ENCODE measurements at places on chromosomes 1 and 21.

- DNase-seq, result no peak
These were observed 34.5 kb downstream of the EBNA1BP2 start for GRCh38 chr1:43137445-43138052.

GRCh38 chr1:99457381-99458165, 188.3 kb upstream of the PALMD start:
- no peak for DNase-seq

GRCh38 chr1:207925210-207925609, 14.3 kb upstream of the CD34 start:
- DNase-seq, result no peak

DNA sequence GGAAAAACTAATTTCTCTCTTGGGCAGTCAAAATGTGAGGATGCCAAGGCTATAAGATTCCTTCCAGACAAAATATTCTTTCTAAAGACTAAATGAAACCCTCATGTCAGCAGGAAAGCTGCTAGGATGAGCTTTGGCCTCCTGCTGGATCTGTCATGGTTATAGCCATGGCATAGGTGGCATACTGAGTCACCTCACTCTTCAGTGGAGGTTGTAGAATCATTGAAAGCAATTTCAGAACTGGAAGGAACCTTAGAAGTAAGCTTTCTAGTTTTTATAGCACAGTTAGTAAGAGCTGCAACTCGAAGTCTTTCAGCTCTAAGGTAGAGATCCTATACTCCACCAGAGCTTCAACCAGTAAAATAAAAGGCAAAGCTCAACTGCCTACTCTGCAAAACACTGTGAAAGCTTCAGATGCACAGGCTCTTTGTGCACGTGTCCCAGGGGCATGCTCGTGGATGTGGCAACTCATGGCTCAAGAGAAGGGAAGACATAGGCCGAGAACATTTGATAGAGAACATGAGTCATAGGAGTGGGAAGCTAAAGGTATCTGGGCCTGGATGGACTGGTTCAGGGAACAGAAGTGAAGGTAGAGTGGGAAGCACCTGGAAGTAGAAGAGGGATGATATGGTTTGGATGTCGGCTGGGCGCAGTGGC, 5.8 kb downstream of the AVPR1B start:
- no peak for DNase-seq

GRCh38 chr1:14616632-14617396, 18.3 kb downstream of the KAZN start:
- no peak for DNase-seq

- no peak for DNase-seq
These were observed 231.0 kb upstream of the KIAA0040 start for GRCh38 chr1:175423605-175424004.

GRCh38 chr1:175433532-175434282, 241.1 kb upstream of the KIAA0040 start:
- DNase-seq, result no peak

- no peak for DNase-seq
These were observed 8.5 kb downstream of the AGT start for GRCh38 chr1:230705289-230706019.

DNA sequence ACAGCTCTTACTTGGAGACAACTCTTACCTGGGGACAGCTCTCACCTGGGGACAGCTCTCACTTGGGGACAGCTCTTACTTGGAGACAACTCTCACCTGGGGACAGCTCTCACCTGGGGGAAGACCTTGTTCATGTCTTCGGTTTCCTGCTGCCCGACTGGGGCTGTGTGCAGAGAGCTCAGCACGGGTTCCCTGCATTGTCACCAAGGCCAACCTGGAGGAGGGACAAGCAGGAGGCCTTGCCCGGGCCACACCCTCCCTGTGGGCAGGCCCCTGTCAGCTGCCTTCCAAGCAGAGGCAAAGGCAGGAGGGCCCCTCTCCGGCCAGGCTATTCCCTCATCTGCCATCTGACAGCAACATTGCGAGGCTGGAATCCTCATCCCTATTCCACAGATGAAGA, at the start of gene LDLRAD1:
TSS of gene LDLRAD1 (minus strand) at position 208 of the 400 bp plus-strand sequence. CDS start at position 134, 74 bp downstream.
- no peak for DNase-seq

DNA sequence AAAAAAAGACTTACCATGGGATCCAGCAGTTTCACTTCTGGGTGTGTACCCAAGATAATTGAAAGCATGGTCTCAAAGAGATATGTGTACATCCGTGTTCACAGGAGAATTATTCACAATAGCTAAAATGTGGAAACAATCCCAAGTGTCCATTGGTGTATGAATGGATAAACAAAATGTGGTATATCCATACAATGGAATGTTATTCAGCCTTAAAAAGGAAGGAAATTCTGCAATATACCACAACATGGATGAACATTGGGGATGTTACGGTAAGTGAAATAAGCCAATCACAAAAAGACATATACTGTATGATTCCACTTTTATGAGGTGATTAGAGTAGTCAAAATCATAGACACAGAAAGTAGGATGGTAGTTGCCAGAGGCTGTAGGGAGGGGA, 7.0 kb upstream of the TUT4 start:
- DNase-seq, result no peak

DNA sequence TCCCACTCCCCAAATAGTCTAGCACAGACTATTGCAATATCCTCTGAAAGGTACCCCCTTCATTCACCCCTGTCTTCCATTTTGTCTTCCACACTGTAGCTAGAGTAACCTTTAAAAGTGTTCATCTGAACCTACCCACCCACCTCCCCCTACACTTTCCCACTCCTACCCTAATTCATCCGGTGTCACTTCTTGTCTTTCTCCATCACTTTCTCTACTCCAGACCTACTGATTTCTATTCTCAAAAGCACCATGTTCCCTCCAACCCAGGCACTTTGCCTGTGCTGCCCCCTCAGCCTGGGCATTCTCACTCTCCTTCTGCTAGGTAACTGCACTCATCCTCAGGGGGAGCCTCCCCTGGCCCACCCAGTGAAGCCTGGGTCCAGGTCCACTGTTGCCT, 4.7 kb upstream of the MAN1C1 start:
- DNase-seq, result no peak

- DNase-seq, result no peak
These were observed 48.2 kb downstream of the RASSF5 start for GRCh38 chr1:206555473-206555935.

- DNase-seq, result no peak
These were observed 1.2 kb downstream of the HDGF start for GRCh38 chr1:156750191-156750672.

DNA sequence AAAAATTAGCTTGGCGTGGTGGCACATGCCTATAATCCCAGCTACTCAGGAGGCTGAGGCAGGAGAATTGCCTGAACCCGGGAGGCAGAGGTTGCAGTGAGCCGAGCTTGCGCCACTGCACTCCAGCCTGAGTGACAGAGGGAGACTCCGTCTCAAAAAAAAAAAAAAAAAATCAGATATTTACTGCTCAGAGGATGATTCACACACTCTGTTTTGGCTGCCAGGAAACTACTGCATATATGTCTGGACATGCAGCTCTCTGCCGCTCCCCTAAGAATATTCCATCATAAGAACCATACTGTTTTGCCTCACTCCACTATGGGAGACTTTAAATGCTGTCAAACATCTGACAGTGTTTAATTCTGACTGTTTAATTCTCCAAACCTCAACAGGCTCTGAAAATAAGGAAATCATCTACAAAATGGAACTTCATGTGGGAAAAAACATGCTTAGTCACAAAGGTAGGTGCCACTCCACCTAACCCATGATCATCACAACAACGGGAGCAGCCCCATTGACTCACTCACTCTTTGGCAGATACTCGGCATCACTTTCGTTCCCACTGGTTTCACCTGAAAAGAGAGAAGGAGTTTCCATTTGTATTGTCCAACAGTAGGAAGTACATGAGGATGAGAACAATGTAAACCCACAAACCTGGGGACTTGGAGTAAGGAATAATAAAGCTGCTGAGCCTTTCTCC, 29.3 kb upstream of the BCAS2 start:
- DNase-seq, result no peak

DNA sequence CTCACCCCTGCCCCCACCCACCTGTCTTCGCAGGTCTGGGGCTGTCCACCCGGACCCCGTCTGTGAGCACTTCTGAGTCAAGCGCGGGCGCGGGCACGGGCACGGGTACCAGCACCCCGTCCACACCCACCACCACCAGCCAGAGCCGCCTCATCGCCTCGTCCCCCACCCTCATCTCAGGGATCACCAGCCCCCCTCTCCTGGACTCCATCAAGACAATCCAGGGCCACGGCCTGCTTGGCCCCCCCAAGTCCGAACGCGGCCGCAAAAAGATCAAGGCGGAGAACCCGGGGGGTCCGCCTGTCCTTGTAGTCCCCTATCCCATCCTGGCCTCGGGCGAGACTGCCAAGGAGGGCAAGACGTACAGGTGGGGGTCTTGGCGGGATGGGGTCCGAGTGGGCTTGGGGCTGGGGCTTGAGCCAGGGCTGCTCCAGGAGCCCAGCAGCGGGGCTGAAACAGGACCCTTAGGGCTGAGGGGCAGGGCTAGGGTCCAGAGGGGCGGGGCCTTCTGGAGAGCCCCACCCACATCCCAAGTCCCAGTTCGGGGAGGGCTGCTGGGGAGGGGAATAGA, 23.9 kb downstream of the ZNF362 start:
- DNase-seq, result no peak

GRCh38 chr1:8914466-8914865, 31.2 kb upstream of the CA6 start:
- no peak for DNase-seq

DNA sequence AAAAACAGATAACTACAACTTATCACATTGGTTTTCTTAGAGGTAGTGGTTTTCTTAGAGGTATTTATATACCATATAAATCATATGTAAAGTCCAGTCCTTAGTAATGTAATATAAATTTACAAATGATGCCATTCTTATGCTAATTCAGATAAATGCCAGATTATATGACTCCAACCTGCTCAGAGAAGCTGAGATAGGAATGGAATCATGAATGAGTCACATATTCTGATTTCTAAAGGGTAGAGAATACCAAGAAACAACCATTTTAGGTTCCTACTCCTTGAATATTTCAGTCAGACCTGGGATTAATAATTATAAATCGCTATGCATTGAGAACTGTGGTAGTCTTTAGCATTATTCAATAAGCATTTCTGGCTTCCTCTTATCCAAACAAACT, 760.1 kb upstream of the NEGR1 start:
- DNase-seq, result no peak

DNA sequence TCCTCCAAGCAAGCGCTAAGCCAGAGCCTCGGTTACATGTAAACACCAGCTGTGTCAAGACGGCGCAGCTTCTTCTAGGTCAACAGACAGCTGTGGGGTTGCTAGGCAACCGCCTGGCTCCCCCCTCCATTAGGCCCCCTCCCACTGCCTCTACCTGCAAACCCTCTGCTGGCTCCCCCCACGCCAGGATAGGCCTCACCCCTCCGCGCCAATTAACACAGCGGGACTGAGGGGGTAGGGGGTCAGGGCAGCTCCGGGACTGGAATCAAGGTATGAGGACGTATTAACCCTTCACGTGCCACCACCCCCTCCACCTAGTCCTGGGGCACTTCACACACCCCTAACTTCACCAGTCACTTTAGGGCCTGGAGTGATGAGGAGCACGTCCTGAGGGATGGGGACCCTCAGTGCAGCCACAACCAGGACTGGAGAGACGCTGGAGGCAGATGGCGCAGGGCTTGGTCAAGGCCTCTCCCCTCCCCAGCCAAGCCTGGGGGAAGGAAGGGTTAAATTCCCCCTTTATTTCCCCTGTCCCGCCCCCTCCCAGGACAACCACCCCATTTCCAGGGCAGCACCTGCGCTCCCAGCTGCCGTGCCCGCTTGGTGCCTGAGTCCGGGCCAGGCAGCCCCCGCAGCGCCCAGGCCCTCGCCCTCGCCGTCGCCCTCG, 37.4 kb upstream of the WASF2 start:
- no peak for DNase-seq

GRCh38 chr1:111496398-111496797, 7.0 kb downstream of the ADORA3 start:
- no peak for DNase-seq

DNA sequence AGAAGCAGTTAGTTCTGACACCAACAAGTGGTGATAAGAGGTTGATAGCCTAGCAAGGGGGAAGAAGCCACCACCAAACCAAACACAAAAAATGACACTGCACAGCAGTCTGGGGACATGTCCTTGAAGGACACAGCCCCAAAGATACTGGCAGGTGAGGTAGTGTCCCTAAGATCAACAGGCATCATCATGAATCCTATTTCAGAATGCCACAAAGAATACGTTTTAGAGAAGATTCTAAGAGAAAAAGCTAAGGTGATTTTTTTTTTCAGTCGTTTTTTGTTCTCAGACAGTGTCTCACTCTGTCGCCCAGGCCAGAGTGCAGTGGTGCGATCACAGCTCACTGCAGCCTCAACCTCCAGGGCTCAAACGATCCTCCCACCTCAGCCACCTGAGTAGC, 19.6 kb downstream of the MTHFR start:
- DNase-seq, result no peak
